ENCODE measurements at places on chromosomes 6 and 20. TPM values are rescaled to one million over a fixed set of nuclear protein-coding genes. Genes with fewer than 3 reads are reported as not detected.
A peak's percentile ranks its signal among the peaks of the same experiment; 100 is the strongest.

GRCh38 chr6:68400396-68400795 lies 234.7 kb upstream of the ADGRB3 start:
- no peak for DNase-seq

GRCh38 chr20:62352402-62353288 lies 14.5 kb downstream of the LAMA5 start:
- DNase-seq: no peak

DNA sequence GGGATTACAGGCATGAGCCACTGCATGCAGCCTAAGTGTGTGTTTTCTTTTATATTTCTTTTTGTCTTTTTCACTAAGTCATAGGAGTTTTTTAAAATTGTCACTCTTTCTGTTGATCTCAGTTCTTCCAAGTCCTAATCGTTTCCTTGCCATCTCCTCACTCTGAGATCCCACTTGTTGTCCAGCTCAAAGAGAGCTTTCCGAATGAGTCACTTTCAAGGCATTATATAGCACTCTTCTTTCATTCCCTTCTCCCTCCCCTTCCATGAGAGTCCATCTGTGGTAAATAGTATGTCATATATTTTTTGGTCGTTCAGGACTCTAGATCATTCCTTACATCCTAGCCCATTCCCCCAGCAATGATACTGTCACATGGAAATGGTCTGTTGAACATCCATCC lies 4.3 kb downstream of the VAPB start:
- peak; percentile 55 for DNase-seq

The NKAIN4 gene
- total RNA-seq: not detected

The ABHD16B gene
- total RNA-seq: not detected

The BPIFB2 gene
- not detected for total RNA-seq

GRCh38 chr20:37914672-37915433 lies 11.9 kb downstream of the VSTM2L start:
- no peak for DNase-seq

- DNase-seq: no peak
Observed at GRCh38 chr6:143007646-143008045, 53.0 kb upstream of the AIG1 start.

DNA sequence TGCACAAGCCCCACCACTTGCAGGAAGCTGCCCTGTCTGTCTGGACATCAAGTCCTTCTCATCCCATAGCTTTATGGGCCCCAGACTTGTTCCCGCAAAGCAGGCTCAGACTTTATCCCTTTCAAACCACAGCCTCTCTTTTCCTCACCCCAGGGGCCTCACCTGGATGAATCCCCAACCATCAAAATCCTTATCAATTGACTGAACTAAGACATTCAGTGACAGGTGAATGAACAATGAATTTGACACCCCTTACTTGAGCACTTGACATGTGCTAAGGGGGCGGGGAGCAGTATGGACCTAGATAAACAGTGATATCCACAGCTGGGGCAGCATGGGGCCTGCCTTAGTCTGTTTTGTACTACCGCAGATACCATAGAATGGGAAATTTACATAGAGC lies 5.0 kb downstream of the RAB44 start:
- DNase-seq: no peak

The TMEM200A gene
- 47.8 TPM for total RNA-seq
